GM12891 (cell line): ENCODE measurements at places on chromosomes 2 and 18.

GRCh38 chr2:9191041-9191481 lies 15.6 kb upstream of the ASAP2 start:
- no peak for DNase-seq

GRCh38 chr2:230893841-230894781 lies 29.4 kb downstream of the ITM2C start:
- DNase-seq = no peak

- no peak for DNase-seq
These were observed 516.3 kb upstream of the FSIP2 start for GRCh38 chr2:185222311-185222710.

DNA sequence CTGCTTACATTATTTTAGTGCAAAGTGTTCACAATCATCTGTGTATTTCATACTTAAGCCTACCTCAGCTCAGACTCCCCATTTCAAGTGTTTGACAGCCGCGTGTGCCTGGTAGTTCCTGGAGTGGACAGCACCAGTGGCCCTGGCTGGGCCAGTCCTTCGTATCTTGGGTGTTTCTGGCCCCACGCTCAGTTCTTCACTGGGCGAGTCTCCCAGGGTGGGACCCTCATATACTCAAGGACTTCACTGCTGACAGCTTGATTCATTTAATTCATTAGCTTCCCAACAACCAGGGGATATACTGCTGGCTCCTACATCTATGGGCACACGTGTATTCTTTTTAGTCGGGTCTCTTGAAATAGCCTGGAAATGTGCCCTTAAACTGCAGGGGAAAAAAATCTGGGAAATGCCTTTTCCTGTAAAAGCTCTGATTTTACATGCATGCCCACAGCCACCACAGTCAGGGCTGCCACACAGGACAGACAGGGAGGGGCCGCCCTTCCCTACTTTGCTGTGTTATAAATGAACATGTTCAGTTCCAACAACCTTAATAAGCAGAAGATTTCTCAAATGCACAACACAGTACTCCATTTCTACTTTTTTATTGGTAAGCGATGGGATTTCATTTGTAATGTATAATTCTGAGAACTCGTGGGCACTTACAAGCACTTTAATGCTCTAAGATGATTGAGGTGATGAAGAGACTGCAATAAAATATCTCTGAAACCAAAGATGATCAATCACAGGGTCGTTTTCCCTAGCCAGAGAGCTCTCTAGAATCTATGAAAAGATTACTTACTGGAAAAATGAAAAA lies 205.5 kb upstream of the REV1 start:
- DNase-seq = no peak

DNA sequence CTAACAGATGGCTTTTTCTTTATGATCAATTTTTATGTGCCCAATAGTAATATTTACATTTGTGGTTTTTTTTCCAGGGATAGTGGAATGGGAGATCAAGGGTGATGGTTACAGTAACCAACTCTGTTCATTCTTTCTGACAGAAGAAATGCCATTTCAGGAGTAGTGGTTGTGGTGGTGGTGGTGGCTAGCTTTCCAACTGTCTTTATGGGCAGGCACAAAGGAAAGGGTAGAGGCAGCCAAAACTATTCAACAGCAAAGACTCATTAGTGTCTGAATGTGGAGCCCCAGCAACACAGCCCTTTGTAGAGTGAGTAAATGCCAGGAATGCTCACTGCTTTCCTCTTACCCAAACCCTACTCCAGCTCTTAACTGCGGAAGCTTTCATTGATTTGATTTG lies 227.7 kb downstream of the RND3 start:
- no peak for DNase-seq

DNA sequence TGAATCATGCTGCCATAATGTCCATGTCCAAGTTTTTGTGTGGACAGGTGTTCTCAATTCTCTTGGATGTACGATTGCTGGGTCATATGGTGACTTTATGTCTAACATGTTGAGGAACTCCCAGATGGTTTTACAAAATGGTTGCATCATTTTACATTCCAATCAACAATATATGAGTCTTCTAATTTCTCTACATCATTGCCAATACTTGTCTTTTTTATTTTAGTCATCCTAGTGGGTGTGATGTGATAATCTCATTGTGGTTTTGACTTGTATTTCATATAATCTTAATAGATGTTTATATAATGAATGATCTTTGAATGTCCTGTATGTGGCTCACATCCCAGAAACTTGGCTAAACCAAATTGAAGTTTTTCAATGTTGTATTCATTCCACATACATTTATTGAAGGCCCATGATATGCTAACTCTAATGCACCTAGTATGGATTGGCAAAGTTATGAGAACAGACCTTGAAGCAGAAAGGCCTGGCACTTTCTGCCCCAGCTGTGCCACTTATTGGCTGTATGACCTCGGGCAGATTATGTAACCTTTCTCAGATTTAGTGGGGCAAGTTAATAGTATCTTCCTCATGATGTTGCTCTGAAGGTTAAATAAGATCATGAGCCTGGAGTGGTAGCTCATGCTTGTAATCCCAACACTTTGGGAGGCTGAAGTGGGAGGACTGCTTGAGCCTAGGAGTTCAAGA lies 205.4 kb downstream of the RAB3GAP1 start:
- DNase-seq = no peak

DNA sequence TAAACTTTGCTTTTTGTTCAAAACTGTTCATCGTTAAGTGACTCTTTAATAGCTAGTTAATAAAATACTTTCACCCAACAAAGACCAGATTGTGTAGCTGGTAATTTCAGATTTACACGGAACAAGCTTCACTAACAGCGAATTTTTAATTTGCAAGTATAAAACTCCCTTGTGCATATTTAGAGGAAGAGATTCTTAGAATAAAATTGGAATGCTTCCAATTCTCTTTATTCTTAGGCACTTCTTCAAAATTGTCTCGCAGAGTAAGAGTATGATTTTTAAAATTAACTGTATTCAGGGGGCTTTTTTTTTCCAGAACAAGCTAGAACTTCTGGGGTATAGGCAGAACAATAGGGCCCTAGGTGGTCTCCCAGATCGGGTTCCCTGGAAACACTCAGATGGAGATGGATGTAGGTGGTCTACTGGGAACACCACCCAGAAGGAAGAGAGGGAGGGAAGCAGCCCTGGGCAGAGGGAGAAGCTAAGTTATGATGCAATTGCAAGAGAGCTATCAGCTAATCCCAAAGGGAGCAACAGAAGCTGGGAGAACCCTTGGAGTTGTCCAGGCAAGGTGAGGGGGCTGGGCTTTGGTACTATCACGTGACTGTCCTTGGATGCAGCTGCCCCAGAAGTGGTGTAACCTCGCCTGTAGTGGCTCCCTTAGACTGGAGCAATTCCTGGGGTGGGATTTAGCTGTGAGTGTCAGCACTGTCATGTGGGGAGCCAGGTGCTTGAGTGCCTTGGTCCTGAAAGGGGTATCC lies 151.7 kb upstream of the ASB18 start:
- DNase-seq = no peak

- no peak for DNase-seq
These were observed 304.0 kb downstream of the ARHGAP15 start for GRCh38 chr2:143433251-143433650.

DNA sequence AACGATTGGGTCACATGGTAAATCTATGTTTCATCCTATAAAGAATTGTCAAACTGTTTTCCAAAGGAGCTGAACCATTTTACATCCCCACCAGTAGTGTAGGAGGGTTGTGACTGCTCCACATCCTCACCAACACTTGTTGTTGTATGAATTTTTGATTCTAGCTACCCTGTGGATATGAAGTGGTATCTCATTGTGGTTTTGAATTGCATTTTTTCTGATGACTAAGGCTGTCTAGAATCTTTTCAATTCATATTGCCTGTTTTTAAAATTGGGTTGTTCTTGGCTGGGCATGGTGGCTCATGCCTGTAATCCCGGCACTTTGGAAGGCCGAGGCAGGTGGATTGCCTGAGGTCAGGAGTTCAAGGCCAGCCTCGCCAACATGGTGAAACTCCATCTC lies 44.5 kb downstream of the TXNL1 start:
- DNase-seq = no peak

GRCh38 chr2:98087447-98088020 lies 567 bp downstream of the VWA3B start:
- DNase-seq = no peak

- no peak for DNase-seq
These were observed 205.1 kb downstream of the ARL4C start for GRCh38 chr2:234291765-234292204.

- DNase-seq = no peak
These were observed 61.1 kb downstream of the MEIS1 start for GRCh38 chr2:66495788-66496640.

- DNase-seq = no peak
These were observed 44.6 kb upstream of the TUBA3D start for GRCh38 chr2:131431336-131431735.

- DNase-seq = peak; percentile 53
These were observed 27.6 kb downstream of the C2orf76 start for GRCh38 chr2:119338826-119339561.

GRCh38 chr18:36297417-36298125 lies at the start of gene FHOD3:
TSS of gene FHOD3 (plus strand) at chr18:36297713. CDS start at chr18:36297836, 123 bp downstream.
- DNase-seq = peak; percentile 54

GRCh38 chr2:154133823-154134222 lies 262.1 kb downstream of the GALNT13 start:
- DNase-seq = no peak

DNA sequence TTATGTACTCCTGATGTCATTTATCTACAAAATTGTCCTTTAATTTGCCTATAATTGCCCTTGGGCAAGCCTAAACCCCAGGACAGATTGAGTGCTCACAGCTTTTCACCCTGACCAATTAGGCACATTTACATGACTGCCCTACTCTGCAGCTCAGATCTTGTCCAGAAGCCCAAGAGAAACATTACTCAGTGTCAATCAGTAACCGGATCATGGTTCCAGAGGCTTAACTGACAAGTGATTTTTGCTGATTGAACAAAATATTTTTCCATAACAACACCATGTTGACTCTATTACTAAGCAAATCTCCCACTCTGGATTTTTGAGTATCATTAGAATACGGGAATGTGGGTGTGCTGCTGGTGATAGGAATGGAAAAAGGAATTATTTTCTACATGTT lies 465.4 kb upstream of the TNP1 start:
- no peak for DNase-seq
